ENCODE measurements at places on chromosomes 6 and 20.

- DNase-seq, result no peak
Observed at GRCh38 chr20:4469910-4470309, 251.8 kb upstream of the PRND start.

- DNase-seq, result no peak
Observed at GRCh38 chr6:31007694-31008093, 2.6 kb upstream of the MUC22 start.

- DNase-seq, result no peak
Observed at GRCh38 chr20:36116807-36117441, 37.6 kb upstream of the EPB41L1 start.

GRCh38 chr6:31010393-31011060 lies at the start of gene MUC22:
Gene MUC22 (plus strand): TSS chr6:31010474. CDS start chr6:31010707, 233 bp downstream.
- no peak for DNase-seq

GRCh38 chr6:119511024-119511423 lies 161.5 kb upstream of the MAN1A1 start:
- no peak for DNase-seq

- DNase-seq, result no peak
Observed at GRCh38 chr20:64185276-64185900, 21.1 kb downstream of the MYT1 start.

DNA sequence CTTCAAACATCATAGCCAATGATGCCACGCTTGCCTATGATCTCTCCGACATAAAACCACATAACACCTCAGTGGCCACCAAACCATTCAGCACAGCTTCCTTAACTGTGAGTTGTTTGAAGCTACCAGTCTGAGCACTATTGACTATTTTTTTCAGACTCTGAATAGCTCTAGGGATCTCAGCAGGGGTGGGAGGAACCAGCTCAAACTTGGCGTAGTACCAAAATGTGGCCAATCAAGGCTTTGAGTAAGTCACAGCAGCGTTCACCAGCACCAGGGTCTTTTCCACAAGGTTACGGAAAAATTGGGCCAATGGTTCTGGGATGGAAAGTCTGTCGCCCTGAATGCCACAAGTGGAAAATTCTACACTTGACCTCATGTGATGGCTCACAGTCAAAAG lies 70.6 kb downstream of the SMPDL3A start:
- DNase-seq, result no peak

- DNase-seq, result no peak
Observed at GRCh38 chr6:72931325-72931887, 293.9 kb downstream of the KHDC1L start.

GRCh38 chr20:19115581-19115980 lies 96.9 kb upstream of the SLC24A3 start:
- no peak for DNase-seq

DNA sequence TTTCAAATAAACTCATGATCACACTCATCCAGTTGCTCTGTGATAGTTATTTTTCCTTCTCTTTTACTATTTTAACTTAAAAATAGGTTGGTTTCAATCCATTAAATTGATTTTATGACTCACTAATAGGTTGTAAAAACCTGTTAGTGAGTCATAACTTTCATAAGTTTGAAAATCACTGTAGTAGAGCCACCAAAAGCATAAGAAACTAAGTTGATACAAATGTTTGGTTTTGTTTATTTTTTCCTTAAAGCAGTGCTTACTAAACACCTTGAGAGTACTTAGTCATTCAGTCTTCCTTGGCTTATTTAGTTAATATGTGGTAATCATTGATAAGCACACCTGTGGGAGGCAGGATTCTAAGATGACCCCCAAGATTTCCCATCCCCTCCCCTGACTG lies 312.1 kb upstream of the MAN1A1 start:
- DNase-seq, result no peak

- DNase-seq, result no peak
Observed at GRCh38 chr20:60950561-60950960, 301.5 kb upstream of the CDH4 start.

GRCh38 chr6:122778302-122778701 lies 1.2 kb upstream of the FABP7 start:
- DNase-seq, result no peak

DNA sequence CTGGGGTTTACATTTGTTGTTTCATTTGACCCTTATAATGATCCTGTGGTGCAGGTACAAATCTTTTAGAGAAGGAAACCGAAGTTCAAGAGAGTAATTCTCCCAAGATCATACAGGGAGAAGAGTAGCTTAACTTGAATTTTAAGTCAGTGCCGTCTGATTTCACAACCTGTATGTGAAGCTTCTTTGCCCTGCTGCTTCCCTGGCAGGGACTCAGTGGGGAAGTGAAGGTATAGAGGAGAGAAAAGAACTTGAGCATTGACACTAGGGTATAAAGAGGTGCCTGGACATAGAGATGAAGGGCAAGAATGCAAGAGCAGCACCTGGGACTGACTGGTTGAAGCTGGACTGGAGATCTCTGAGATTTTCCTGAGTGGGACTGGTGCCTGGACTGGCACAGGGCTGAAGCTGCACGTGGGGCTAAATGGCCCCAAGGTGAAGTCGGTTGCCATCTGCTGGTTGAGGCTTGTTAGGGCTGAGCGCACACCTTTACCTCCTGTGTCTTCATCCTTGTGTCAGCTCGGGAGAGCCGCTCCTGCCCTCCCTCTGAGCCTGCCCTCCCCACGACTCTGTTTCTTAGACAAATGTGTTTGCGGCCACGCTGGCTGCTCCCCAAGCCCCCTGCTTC lies 41.8 kb downstream of the FARS2 start:
- peak; percentile 42 for DNase-seq

DNA sequence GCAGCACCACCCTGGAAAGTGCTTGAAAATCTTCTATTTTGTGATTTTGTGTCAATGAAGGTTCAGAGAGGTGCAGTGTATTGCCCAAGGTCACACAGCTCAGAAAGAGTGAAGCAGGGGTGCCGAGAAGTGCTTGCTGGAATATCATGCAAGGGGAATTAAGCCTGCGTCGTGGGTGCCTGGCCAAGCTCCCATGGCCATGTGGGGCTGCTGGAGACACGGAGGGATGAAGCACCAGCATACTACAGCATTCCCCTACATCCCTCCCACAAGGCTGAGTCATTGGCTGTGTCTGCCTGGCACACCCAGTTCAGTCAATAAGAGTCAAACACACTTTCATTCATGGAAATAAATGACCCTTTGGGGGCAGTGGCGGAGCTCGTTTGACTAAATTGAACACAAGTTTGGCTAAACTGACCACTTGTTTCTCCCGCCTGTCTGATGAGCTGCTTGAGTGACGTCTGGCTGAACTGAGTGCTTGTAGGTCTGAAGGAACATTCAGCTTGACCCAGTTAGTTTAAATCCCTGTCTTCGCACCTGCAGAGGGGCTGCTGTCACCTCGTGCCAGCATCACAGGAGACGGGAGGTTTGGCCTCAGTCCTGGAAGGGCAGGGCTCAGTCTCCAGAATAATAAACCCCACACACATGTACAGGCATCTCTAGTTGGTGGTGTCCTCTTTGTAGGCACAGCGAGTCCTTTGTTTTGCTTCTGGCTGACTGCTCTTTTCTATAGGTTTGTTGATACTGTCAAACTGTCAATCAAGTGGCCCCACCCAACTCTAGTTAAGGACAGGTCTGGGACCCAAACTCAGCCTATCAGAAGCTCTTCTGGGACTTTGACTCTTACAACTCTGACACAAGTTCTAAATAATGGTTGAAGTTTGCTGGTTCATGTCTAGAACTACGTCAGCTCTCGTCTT lies 8.4 kb upstream of the TGM2 start:
- no peak for DNase-seq

DNA sequence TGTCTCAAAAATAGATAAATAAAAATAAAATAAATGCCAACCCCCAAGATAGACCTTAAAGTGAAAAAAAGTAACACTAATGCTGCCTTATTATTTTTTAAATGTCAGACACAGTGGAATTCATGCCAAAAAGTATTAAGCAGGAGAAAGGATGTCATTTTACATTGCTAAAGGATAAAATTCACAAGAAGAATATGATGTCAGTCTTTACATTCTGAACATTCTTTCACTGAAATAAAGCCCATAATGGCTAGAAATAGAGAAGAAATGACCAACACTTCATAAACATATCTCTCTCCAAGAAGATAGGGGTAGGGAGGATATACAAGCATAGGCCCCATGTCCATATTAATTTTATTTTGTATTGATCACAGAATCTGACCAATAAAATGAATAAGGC lies 47.4 kb downstream of the SLC23A2 start:
- no peak for DNase-seq

- no peak for DNase-seq
Observed at GRCh38 chr6:152401978-152402377, 235.2 kb downstream of the SYNE1 start.

- no peak for DNase-seq
Observed at GRCh38 chr6:38483526-38483925, 156.2 kb downstream of the BTBD9 start.

DNA sequence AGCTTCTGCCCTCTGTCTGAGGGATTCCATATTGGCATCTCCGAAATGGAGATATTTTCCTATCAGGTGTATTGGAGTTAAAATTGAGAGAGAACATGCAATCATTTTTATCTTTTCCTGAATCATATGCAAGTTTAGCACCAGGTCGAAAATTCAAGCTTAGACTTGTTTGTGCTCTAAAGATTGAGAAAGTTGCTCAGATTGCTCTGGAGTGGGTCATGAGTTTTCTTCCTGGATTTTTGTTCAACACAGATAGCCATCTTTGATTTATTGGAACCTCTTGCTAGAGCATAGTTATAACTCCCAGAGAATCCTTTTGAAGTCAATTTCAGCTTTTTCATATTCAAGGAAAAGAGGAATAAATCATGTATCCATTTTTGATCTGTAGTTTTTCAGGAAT lies 373.5 kb upstream of the FLRT3 start:
- DNase-seq, result no peak

DNA sequence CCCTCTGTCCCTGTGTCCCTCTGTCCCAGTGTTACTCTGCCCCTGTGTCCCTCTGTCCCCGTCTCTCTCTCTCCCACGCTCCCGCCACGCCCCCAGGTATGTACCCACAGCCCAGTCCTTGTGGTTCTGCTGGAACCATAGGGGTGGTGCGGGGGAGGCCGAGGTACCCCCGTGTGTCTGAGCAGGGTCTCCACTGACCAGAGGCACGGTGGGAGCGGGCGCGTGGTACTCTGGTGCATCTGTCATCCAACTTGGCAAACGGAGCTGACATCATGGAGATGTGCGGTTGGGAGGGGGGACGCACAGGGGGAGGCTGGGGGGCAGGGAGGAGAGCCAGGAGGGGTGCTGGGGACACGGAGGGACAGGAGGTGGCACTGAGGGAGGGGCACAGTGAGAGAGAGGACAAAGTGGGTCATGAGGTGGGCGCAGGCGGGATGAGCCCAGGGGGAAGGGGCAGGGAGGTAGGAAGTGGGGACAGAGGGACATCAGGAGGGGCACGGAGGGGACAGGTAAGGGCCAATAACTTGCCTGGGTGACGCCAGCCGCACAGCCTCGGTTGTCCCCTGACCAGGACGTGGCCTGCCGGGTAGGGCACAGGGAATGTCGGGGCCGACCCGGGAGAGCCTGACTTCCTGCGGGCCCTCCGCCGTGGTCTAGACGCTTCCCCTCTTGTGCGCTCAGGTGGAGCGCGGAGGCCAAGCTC lies 163.6 kb upstream of the PDE10A start:
- DNase-seq, result no peak

- no peak for DNase-seq
Observed at GRCh38 chr6:138401960-138402837, 1.8 kb upstream of the HEBP2 start.

- DNase-seq, result no peak
Observed at GRCh38 chr20:38021087-38021772, 12.0 kb downstream of the TTI1 start.

DNA sequence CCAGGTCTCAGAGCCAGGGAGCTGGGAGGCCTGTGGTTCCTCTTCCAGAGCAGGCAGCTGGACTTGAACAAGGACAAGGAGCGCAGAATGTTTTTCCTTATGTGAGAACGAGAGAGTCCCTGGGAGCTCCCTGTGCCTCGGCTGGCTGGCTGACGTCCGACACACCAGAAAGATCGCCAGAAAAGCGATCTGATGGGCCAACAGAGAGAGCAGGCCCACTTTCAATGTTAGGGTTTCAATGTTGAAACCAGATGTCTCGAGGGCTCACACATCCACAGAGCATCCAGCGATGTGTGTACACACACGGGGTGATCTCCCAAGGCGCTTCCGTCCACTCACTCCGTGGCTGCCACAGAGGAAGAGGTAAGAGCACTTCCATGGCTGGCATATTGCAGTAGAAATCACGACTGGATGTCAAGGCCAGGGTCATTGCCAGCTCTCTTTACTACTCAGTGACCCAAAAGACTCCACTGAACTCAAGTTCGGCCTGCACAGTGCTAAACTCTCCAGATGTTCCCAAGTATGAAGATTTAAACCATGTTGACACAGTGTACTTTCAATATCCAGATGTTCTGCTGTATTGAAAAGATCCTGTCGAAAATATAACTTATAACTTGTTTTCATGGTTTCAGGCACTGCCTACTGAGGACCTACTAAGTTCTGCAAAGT lies 70.8 kb upstream of the FOXC1 start:
- no peak for DNase-seq

DNA sequence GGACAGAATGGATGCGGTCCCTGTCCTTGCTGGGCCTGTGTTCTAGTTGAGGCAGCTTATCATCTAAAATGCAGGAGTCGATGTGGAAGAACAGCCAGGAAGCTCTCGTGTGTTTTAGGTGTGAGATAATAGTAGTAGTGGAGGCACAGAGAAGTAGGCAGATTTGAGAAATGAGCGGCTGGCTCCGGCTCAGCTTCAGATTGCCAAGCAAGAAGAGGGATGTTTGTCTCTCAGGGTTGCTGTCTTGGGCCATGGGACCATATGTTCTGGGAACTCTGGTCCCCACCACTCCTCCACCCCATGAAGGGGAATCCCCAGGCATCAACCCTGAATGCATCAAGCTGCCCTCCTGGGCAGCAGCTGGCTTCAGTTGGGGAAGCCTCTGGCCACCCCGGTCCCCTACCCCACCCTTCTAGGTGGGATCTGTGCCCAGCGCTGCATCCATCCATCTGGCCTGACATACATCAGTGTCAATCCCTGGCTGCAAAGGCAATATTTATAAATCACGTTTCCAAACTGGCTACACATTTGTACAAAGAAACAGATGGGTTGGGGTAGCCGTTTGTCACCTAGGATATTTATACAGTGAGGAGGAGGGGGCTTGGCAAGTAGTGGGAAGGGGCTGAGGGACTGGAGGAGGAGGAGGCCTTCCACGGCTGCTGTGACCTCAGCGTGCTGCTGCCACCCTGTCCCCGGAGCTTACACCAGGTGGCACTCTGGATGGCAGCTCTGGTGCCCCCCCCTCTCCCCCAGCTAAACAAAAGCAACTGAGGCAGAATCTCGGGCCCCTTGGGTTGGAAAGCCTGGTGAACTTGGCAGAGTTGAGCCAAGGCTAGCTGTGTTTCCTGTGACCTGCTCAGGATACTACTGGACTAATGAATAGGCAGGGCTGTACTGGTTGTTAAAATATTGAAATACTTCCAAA lies 64.4 kb downstream of the CD40 start:
- no peak for DNase-seq

- no peak for DNase-seq
Observed at GRCh38 chr6:169766232-169766631, 14.8 kb downstream of the ERMARD start.

DNA sequence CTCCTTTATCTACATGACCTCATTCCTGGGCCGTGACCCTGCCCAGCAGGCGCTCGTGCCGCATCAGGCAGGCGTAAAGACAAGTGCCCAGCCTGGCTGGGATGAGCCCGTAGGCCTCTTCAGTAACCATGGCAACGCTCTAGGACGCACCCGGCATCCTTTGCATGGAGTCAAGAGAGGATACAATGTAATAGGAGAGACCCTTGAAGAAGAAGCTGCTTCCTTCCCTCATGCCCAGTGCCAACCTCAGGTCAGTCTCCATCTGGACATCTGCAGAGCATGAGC lies 5.0 kb upstream of the LSM14B start:
- DNase-seq, result no peak
